ENCODE measurements at places on chromosomes 2 and 18.

GRCh38 chr2:45330637-45331409 is 280.2 kb downstream of the SRBD1 start:
- DNase-seq: no peak

DNA sequence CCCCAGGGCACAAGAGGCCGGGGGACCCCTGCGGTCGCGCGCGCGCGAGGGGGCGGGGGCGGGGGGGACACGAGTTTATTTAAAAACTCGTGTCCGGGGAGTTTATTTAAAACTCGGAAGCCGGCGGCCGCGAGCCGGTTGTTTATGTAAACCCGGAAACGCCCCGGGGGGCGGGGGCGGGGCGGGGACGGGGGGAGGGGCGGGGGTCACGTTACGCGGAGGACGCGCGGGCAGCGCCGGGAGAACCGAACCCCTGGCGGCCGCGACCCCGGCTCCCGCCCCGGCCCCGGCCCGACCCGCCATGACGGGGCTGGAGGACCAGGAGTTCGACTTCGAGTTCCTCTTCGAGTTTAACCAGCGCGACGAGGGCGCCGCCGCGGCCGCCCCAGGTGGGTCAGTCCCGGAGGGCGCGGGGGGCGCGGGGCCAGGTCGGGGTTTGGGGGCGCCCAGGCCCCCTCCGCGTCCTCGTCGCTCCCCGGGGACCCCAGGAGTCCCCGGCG is 4.4 kb downstream of the NFATC1 start:
- DNase-seq: no peak

DNA sequence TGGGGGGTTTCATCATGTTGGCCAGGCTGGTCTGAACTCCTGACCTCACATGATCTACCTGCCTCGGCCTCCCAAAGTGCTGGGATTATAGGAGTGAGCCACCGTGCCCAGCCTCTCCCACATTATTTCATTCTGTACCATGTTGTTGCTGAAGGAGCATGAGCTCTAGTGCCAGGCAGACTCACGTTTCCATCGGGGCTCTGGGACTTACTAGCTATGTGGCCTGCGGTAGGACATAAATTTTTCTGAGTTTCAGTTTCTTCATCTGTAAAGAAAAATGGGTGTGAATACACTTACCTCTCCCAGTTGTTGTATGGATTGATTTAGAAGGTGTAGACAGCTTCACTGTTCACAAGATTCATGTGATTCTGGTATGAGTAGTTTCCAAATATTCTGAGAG is 30.8 kb upstream of the CCL20 start:
- DNase-seq: no peak

DNA sequence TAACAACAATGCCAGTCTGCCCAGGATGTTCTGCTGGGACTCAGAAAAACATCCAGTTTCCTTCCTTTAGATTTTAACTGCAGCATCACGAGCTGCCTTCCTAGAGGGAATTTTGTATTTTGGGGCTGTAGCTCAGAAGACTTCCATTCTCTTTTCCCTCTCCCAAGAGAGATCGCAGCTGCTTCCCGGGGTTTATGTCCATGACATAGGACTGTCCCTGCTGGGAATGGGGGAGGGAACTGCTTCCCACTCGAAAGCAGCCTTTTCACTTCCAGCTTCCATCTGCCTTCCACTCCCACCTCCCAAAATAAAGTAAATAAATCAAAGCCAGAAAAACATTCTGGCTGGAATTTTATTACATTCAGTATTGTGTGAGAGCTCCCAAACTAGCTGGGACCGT is 52.4 kb downstream of the LIMS1 start:
- DNase-seq: no peak

- no peak for DNase-seq
Observed at GRCh38 chr18:44715245-44715644, 34.6 kb downstream of the SETBP1 start.

- no peak for DNase-seq
Observed at GRCh38 chr2:241551998-241552737, 6.4 kb upstream of the BOK start.

DNA sequence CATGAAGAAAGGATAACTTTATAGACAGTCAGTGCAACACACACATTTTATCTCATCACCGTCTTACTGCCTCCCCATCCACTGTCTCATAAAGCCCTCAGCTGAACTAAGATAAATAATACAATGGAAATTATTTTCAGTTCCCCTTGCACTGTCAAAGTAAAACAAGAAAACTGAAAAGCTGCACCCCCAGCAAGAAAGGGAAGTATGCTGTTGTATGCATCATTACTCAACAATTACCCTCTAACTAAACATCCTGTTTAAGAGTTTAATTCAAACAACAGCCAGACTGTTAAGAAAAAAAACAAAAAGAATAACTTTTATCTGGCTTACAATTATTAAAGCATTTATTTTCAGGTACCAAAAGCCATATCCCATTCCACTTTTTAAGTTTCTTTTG is 25.0 kb downstream of the MPPE1 start:
- no peak for DNase-seq

GRCh38 chr2:177246000-177246399 is 18.5 kb downstream of the NFE2L2 start:
- DNase-seq: no peak

DNA sequence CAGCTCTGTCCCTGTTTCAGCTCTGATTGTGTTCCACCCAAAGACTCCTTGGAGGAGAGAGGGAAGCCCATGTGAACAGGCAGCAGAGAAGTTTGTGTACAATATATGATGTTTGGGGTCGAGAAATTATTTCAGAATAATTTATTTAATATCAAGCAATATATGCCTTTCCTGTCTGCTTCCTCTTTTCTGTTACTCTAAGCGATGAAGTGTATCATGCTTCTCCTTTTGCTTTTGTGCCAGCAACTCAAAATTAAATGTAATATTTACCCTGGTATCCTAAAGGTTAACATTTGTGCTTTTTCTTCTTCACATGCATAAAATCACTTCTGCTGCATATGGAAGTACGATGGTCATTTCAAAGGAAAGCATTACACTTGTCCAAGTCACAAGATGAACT is 2.4 kb upstream of the NTSR2 start:
- DNase-seq: no peak

DNA sequence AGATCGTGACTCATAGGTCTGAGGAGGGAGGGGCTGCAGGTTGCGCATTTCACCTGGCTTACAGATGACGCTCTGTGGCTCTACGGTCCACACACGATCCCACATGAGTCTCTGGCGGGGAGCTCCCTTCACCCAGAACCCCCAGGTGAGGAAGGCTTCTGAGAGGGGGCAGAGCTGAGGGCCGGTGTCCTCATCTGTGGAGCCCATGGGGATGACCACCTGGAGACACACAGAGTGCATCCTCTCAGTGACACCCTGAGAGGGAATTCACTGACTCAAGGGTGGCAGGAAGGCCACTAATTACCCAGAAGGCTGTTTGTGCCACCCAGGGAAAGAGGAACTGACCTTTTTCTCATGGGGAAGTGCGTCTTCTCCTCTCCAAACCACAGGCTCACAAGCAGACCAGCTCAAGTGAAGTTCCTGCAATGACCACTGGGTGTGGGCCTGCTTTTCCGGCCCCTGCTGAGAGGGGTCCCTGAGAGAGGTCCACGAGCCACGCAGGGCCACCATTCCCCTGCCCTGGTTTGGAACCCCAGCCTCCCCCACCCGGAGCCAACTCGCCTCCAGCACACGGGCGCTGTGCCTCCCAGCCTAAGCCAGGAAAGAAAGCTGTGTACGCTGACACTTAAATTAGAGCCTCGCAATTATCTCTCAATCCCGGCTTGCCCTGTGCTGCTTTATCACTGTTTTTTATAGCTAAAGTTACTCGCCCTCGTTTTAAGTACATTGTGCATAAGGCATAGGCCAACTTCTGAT is 114.1 kb downstream of the BCL11A start:
- peak; percentile 10 for DNase-seq

GRCh38 chr2:186751790-186752189 is 57.9 kb downstream of the FAM171B start:
- DNase-seq: no peak

DNA sequence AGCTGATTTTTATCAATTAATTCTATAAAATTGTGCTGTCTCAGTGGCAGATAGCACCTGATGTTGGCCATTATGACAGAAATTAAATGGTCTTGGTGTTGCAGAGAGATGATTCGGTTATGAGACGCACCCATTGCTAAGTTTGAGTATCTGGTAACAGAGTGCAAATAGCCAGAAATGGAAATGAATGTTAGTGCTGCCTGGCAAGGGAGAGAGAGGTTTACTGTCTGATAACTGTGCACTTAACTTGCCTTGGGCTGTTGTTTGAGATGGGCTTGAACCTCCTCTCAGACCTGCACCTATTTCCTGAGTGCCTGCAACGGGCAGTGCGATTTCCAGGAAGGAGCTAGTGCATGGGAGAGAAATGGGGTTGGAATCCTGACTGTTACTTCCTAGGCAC is 11.7 kb downstream of the DPYSL5 start:
- no peak for DNase-seq

GRCh38 chr2:109247812-109248211 is 118.8 kb downstream of the SH3RF3 start:
- DNase-seq: no peak

DNA sequence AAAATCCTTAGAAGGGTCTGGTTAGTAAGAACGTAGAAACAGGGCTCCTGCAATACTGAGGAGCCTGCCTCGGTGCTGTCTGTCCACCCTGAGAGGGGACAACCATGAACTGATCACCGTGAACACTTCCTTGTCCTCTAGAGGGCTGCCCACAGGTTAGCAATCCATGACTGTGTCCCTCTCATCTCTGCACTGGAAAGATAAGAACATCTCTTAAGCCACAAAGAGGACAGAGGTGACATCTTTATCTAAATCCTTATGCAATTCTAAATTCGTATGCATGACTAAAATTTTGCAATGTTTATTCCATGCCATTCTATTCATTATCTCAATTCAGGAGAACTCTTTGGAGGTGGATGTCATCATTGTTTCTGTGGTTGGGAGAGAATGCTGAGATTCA is 12.8 kb downstream of the EFR3B start:
- DNase-seq: no peak

DNA sequence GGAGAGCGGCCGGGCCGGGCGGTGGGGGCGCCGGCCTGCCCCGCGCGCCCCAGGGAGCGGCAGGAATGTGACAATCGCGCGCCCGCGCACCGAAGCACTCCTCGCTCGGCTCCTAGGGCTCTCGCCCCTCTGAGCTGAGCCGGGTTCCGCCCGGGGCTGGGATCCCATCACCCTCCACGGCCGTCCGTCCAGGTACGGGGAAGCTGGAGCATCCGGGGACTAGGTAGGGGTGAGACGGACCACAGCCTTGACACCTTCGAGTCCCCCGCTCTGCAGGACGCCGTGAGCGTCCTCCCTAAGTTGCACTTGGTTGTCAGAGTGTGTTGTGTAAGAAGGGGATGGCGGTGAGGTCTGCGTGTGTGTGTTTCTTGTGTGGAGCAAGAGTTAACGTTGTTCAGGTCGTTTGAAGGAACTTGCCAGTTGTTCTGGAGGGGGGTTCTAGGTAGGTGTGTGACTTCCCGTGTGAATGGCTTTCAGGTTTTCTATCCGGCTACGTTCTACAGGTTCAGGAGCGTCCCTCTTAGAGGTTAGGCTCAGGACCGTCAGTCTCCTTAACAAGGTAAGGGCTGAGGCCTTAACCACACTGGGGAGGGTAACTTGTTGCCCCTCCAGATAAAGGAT is 393 bp downstream of the IL1R1 start:
- no peak for DNase-seq

- no peak for DNase-seq
Observed at GRCh38 chr2:6878549-6878948, 972 bp downstream of the RSAD2 start.

GRCh38 chr2:62391696-62392095 is 114.3 kb downstream of the TMEM17 start:
- DNase-seq: no peak

DNA sequence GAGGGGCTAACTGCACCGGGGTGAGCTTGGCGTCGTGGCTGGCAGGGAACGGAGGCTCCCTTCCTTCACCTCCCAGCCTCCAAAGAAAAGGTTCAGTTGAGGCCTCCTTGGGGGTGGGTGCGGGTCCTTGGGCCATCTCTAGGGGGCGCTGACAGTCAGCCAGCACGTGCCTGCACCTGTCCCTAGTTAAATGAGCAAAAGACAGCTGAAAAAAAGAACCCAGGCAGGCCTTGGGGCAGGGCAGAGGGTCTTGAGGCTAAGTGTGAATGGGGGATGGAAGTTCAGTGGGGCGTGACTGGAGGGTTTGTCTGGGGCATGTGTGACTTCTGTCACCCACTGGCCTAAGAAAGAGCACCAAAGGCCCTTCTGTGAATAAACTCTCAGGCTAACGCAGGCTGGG is 56.4 kb downstream of the ZFP36L2 start:
- DNase-seq: no peak

GRCh38 chr2:95277246-95277906 is 3.1 kb downstream of the PROM2 start:
- no peak for DNase-seq

- DNase-seq: no peak
Observed at GRCh38 chr2:102703748-102704147, 58.1 kb upstream of the TMEM182 start.

DNA sequence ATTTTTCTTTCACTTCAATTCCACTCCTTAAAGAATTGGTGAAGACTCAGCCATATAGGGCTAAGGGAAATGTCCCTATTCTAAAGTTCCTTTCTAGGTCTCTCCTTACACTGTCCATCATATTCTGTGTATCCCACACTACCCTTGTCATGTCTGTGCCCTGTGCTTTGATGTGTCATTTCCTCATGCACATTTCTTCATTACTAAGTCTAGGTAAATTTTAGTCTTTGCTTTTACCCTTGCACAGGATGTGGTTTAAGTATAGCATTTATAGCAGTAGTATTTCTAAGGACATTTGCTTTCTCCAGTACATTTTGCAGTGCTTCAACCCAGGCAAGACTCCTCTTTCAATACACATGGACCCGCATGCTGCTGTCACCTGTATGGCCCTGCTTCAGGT is 221.5 kb upstream of the ACVR2A start:
- no peak for DNase-seq

DNA sequence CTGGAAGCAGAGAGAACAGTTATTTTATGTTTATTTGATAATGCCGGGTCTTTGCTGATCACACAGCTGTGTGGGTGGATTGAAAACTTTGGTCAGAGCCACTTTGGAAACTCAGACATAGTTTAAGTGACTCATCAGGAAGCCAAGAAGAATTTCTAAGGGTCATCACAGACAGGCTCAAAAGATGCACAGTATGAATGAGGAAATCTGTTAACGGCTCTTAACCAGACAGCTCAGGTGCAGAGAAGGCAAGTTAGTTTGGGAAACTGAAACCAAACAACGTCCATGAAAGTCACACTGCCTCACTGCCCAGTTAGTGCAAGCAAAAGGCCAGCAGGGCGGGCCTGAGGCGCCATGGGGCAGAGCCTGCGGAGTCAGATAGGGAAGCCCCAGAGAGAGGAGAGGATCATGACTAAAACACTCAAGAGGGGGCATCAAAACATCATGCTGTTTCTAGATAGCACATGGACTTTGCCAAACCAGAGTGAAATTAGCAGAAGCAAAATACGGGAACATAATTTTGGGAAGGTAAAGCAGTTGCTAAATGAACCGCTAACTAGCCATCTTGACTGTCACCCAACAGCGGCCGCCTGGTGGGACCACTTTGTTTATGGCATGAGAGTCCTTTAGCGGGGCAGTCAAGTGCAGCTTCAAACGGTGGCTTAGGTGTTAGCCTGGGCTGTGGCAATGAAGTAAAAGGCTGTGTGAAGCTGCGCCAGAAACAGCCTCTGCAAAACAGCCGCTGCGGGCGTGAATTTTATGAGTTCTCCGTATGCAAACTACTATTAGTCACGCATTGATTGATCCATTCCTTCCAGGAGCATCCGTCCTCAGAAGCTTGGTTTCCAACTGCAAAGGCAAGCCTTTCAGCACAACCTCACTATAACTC is 101.2 kb downstream of the KCTD18 start:
- no peak for DNase-seq

- DNase-seq: no peak
Observed at GRCh38 chr2:39491653-39492052, 54.6 kb upstream of the MAP4K3 start.
